Myocyte (in vitro differentiated cells): ENCODE measurements at places on chromosomes 5 and 9.

- no peak for DNase-seq
Measured at GRCh38 chr5:27911216-27911615, 872.8 kb upstream of the CDH9 start.

DNA sequence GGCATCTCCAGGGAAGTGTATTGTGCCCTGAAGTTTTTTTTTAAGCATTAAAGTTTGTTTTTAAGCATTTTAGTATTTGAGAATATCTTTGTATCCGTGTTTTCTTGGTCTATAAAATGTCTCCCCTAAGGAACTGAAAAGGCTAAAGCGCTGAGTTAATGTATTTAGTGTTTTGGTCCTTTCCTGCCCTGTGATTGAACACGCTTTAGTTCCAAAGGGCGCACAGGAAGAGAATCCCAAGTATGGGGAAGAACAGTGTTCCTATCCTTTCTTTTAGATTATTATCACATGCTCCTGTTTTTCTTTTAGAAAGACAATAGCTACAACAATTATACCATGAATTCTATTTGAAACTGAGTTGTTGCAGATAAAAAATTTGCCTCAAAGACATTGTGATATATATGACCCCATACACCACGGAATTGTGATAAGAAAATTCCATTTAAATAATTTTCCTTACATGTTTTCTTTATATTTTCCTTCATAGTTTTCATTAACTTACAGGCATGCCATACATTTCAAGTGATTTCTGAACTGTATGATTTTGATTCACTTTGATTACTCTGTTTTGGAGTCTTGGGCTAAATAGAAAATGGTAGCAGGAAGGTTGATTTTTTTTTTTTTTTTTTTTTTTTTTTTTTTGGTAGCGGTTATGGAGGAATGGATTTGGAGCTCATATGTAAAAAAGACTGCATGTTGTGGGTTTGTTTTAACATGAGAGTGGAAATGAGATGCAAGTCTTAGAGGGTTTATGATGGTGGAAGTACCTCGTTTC lies 3.1 kb downstream of the HSPA4 start:
- no peak for DNase-seq

DNA sequence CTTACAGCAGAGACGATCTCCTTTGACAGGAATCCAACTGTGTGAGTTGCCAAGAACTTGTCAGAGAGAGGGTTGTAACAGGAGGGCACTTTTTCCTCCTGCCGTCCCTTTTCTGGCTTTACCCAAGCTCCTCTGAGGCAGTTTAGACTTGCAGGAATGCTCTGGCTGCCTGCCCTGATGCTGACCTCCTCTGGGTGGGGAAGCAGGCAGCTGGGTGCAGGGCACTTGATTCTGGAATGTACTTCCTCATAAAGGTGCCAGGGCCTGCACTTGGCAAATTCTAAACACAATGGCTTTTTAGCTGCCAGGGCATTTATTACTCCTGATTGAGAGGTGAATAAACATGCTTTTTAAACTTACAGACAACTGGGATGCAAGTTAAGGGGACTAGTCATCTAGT lies 190.4 kb downstream of the EPB41L4A start:
- DNase-seq, result peak; percentile 56

- no peak for DNase-seq
Measured at GRCh38 chr5:123753937-123754891, 242.2 kb downstream of the CSNK1G3 start.

DNA sequence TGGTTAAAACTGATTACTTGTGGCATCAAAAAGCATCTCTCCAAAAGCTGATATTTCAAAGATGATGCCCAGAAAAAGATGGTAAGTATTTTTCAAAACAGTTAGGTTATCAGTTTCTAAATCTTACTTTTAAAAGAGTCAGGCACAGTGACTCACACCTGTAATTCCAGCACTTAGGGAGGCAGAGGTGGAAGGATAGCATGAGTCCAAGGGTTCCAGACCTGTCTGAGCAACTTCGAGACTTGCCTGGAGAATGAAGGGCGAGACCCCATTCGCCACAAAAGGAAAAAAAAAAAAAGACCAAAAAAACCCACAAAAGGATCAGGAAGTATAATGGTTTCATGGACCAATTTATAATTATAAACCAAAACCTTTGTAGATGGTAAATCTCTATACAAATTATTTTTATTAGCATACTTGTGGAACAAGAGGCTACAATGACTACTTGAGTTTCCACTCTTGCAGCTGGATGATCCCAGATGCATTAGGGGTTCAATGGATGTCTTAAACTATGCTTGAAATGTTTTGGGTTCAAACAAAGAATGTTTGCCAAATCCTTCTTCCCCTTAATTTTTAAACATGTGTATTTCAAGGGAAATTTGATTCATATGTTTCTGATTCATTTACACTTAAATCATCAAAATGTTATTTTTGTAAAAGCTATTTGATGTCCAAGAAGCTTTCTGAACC lies 96.1 kb downstream of the ADAMTSL1 start:
- DNase-seq, result no peak

- DNase-seq, result peak; percentile 65
Measured at GRCh38 chr5:180816608-180817534, 14.3 kb upstream of the MGAT1 start.

DNA sequence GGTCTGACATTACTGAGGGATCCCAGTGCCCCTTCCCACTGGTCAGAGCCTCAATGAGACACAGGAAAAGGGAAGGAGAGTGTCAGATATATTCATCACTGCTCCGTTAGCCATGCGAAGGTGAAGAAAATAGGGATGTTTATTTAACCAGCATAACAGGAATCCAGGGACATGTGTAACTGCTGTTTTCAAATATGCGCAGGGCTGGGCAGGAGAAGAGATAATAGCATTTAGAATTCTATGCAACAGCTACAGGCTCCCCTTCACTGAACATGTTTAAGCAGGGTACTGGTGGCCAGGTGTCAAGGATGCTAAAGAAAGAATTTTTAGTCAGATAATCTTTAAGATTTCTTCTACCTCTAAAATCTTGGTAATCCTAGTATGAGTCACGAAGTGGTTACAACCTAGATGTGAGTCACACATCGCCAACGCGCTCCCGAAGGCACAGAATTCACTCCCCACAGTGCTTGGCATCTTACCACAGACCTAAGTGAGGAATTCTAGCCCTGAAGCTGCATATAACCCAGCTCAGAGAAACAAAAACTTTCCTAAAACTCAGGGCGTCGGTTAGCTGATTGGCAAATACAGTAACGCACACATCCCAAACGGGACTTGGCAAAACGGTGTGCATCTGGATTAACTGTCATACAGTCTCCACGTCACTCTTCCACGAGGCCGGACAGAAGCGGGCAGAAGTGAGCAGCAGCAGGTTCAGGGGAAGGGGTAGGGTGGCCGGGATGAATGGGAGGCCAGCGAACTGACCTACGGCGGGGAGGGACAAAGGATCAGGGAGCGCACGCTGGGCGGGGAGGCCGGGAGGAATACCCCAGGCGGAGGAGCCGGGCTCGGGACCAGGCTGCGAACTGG lies 1.1 kb downstream of the CTNNAL1 start:
- peak; percentile 90 for DNase-seq

DNA sequence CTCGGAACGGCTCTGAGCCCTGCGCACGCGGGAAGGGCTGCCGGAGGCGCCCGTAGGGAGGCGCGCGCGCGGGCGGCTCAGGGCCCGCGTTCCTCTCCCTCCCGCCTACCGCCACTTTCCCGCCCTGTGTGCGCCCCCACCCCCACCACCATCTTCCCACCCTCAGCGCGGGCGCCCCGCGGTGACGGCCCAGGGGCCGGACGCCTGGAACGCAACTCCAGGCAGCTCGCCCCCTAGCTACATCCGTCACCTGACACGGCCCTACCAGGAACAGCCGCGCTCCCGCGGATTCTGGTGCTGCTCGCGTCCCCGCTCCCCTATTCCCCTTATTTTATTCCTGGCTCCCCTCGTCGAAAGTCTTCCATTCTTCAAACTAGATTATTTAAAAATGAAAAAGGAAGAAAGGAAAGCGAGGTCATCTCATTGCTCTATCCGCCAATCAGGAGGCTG lies at the start of gene CDKN2B-AS1:
TSS of gene CDKN2B-AS1 (plus strand) at position 236 of the 450 bp plus-strand sequence.
- DNase-seq, result peak; percentile 84

DNA sequence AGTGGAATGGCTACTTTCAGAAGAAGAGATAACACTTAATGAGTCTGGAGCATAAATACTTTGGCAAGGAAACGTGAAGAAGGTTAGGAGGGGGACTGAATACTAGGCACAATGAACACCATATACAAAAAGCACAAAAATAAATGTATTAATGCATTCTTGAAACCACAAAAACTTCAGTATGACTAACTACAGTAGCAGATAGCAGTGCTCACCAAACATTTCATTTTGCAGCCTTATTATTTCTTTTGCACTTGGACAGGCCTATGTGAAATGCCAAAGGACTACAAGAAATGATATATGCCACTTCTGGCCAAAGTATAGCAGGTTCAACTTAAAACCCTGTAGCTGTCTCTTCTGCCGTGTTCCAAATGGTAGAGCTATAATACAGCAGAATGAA lies 26.3 kb downstream of the UBQLN1 start:
- DNase-seq, result no peak

DNA sequence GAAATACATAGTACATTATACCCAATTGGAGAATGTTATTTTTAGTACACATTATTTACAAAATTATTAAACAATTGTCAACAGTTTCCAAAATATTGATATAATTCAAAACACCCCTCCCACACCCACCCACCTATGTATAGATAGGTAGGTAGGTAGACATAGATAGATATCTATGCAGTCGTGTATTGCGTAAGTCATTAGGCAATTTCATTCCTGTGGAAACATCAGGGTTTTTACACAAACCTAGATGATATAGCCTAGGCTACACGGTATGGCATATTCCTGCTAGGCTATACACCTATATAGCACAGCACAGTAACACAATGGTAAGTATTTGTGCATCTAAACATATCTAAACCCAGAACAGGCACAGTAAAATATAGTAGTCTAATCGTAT lies 377.3 kb downstream of the ANXA1 start:
- DNase-seq, result no peak

DNA sequence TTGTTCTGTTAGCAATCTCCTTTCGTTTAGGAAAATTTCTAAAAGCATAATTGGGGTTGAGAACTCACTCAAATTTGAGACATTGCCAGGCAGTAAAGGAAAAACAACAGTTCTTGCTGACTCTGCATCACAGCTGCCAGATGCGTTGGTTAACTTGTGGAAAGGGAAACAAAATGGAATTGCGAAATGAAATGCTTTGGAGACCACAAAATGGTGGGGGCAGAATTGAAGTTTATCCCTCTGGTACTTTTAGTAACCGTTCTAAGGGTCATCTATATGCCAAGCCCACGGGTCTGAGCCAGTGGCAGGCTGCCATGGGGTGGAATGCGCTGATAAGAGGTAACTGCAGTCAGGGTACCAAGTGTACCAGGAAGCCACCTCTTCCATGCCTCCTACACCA lies 28.6 kb upstream of the SELENOP start:
- DNase-seq, result peak; percentile 86

- DNase-seq, result peak; percentile 37
Measured at GRCh38 chr9:27766073-27766835, 193.0 kb upstream of the C9orf72 start.

GRCh38 chr9:3343671-3344070 lies 182.1 kb downstream of the RFX3 start:
- no peak for DNase-seq

- no peak for DNase-seq
Measured at GRCh38 chr5:94746731-94747124, 128.3 kb downstream of the SLF1 start.

- DNase-seq, result no peak
Measured at GRCh38 chr9:133109931-133110650, 10.9 kb downstream of the RALGDS start.

- DNase-seq, result no peak
Measured at GRCh38 chr9:96604004-96604319, 15.7 kb downstream of the CDC14B start.

DNA sequence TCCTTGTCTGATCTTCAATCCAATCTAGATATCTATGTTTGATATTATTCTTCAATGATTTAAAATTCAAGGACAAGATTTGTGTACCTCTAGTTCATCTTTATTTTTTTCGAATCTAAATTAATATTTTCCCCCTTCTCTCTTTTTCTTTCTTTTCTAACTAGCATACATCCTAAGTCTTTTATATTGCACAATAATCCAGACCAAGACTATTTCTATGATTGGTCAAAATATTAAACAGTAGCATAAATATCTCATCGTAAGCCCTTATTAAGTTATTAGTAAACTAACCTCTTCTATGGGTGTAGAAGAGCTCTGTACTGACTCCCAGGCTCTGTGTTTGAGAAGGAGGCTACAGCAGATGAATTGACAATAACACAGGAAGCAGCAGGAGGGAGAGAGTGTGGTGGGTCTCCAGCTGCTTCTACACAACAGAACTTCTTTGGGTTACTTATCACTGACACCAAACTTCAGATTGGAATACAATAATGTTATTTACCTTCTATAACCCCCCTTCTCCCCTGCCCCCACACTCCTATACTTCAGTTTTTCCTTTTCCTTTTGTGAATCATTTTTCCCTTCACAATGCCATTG lies 11.9 kb upstream of the PLCXD3 start:
- no peak for DNase-seq

DNA sequence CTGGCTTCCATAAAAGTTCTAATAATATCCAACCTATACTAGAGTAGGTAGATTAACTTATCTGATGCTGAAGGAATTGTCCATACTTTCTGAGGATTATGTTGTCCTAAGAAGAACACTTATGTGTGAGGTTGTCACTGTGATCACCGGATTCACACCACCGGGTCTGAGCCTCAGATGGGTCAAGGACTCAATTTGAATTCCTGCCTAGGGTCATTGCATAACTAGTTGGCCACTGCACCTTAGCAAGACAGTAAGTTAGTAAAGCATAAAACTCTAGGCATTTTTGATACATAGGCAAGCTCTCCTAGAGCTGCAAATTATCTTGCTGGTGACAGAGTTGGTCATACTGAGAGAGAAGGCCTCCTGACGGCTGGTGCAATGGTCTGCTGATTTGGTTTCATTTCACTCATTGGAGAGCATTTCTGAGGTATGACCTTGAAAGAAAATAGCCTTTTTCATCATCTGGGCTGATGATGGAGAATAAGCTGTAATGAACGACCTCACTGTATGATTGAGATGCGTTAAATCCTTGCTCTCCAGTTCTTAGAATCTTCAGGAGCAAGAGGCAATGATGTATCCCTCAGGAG lies 72.0 kb upstream of the CKMT2 start:
- no peak for DNase-seq

GRCh38 chr5:126370796-126371718 lies 52.2 kb upstream of the GRAMD2B start:
- no peak for DNase-seq
